ENCODE measurements at places on chromosomes 7 and 10.

GRCh38 chr7:67913604-67914003, 917.0 kb downstream of the TYW1 start:
- no peak for DNase-seq

GRCh38 chr10:125034675-125035074, 92.8 kb downstream of the ZRANB1 start:
- no peak for DNase-seq

DNA sequence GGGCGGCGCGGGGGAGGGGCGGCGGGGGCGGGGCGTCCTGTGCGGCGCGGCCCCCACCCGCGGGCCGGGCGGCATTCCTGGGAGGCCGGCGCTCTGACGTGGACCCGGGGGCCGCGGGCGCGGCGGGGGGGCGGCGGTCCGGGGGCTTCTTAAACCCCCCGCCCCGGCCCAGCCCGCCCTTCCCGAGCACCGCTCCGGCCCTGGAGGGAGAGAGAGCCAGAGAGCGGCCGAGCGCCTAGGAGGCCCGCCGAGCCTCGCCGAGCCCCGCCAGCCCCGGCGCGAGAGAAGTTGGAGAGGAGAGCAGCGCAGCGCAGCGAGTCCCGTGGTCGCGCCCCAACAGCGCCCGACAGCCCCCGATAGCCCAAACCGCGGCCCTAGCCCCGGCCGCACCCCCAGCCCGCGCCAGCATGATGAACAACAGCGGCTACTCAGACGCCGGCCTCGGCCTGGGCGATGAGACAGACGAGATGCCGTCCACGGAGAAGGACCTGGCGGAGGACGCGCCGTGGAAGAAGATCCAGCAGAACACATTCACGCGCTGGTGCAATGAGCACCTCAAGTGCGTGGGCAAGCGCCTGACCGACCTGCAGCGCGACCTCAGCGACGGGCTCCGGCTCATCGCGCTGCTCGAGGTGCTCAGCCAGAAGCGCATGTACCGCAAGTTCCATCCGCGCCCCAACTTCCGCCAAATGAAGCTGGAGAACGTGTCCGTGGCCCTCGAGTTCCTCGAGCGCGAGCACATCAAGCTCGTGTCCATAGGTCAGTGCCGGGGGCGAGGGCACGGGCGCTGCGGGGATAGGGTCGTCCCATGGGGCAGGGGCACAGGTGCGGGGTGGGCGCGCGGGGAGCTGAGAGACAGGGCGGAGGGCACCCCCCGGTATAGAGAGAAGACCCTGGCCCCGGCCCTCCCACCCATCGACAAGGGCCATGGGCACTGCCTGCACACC, at the start of gene FLNC:
Gene FLNC, plus strand, starts transcription at position 176 of the 947 bp plus-strand sequence. Its CDS starts 232 bp downstream, at position 408.
- no peak for DNase-seq

DNA sequence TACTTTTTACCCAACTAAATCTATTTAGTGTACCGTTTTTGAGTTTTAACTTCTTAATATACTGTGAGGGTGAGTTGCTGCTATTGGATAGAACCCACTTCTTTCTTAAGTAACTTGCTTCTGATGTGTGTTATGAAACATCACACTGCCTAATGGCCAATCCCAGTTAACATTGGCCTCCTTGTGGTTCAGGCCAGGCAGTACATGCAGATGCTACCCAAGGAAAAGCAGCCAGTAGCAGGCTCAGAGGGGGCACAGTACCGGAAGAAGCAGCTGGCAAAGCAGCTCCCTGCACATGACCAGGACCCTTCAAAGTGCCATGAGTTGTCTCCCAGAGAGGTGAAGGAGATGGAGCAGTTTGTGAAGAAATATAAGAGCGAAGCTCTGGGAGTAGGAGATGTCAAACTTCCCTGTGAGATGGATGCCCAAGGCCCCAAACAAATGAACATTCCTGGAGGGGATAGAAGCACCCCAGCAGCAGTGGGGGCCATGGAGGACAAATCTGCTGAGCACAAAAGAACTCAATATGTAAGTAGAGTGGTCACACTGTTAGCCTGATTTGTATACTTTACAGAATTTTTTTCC, 39.7 kb downstream of the TES start:
- DNase-seq: no peak

DNA sequence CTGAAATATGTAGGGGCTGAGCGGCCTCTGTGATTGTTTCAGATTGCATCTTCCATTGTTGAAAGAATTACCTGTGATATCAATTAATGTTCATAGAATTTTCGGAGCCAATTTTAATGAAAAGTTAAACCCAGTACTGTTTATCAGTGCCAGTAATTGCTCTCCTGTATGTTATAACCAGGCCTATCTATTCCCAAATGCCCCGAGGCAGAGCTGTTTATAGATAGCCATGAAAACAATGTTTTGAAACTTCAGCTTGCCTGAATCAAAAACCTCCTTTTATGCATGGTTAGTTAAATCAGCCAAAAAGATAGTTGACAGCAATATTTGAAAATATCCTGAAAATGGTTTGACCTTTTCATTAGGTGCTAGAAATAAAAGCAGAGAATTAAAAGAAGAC, 50.1 kb upstream of the HDAC9 start:
- no peak for DNase-seq

GRCh38 chr7:159026271-159027055, 118.2 kb downstream of the VIPR2 start:
- no peak for DNase-seq

- DNase-seq: no peak
Measured at GRCh38 chr7:75619636-75620035, 119.1 kb downstream of the HIP1 start.

GRCh38 chr7:12722636-12723605, 35.5 kb downstream of the ARL4A start:
- no peak for DNase-seq

DNA sequence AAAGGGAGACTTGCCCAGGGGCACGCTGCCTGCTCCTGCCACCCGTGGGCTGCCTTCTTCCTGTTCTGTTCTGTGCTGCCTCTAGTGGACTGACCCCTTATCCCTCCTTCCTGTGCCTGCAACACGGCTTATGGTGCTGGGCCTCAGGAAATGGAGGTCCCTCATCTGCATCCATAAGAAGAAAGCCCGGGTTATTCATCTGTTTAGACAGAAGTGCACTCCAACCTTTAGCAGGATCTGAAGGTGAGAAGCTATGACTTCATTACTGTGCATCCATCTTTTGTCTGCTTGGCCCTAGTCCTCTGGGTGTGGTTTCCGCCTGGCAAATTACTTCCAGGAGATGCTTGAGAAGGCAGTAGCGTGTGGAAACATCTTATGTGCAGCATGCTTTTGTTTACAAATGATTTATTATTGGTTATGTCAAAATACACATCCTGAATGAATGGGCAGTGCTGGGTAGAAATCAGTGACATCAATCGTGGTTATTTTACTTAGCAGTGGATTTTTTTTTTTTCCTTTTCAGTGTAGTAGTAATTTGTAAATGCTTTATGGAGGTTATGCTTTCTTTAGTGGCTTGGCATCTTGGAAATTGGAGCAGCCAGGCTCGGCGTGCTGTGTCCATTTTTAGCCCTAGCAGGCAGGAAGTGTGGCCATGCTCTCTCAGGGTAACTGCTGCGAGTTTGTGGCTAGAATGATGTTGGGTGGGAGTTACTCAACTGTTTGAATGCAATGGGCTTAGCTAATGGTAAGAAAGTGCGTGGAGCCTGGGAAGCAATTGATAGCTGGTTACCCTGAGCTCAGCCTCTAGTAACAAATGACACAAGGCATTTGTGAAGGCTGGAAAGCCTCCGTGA, 12.7 kb downstream of the PTPRE start:
- DNase-seq: no peak

DNA sequence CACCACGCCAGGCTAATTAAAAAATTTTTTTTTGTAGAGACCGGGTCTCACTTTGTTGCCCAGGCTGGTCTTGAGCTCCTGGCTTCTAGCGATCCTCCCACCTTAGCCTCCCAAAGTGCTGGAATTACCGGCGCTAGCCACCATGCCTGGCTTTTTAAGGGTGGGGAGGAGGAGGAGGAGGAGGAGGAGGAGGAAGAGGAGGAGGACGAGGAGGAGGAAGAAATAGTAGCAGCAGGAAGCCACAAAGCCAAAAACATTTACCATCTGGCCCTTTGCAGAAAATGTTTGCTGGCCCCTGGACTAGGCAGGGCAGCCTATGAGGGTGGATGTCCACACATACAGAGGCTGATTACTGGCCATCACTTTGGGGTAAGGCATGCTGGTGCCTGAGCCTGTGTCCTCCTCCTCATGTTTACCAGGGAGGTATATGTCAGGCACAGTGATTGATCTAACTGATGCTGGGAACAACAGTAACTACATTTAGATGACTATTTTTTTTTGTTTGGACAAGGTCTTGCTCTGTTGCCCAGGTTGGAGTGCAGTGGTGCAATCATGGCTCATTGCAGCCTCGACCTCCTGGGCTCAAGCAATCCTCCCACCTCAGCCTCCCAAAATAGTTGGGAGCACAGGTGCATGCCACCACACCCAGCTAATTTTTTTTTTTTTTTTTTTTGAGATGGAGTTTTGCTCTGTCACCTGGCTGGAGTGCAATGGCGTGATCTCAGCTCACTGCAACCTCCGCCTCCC, 122.1 kb downstream of the HIP1 start:
- DNase-seq: no peak

DNA sequence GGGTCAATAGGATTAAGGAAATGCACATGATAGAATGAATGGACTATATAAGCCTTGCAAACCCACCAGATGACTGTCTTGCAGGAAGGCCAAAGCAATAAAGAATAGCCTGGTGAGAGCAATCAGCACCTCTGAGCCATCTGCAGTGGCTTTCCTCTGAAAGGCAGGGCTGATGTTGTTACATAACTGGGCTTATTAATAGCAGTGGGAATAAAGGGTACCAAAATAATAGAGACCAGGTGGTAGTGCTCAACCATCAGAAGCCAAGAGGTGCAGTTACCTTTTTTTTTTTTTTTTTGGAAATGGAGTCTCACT, 16.8 kb upstream of the VPS26A start:
- DNase-seq: no peak

GRCh38 chr7:30310674-30311362, 26.4 kb downstream of the ZNRF2 start:
- DNase-seq: no peak

DNA sequence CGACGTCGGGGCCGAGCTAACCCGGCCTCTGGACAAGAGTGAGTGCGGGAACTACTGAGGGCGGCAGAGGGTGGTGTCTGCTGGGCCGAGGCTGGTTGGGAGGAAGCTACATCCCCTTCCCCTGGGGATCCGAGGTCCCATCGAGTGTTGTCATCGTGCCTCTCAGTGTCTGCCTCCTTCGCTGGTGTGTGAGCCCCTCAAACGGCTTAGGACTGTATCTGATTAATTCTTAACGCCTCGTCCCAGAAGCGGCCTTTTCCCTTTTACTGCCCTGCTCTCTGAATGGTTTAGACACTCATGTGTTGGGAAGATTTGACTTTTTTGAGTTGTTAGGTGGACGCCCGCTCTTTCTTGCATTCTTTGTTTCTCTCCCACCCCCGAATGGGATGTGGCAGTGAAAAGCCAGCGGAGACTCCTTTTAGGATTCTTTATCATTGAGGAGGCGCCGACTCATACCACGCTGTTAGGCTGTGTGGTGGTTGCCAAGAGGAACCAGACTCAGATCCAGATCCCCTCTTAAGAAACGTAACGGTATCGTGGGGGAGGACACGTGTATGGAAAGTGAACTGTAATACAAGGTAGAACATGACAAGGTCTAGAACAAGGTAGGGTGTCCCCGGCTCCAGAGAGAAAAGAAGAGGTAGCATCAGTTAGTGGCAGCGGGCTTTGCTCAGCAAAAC, 631 bp downstream of the SUPV3L1 start:
- no peak for DNase-seq
